ENCODE measurements at places on chromosomes 16 and 17.

DNA sequence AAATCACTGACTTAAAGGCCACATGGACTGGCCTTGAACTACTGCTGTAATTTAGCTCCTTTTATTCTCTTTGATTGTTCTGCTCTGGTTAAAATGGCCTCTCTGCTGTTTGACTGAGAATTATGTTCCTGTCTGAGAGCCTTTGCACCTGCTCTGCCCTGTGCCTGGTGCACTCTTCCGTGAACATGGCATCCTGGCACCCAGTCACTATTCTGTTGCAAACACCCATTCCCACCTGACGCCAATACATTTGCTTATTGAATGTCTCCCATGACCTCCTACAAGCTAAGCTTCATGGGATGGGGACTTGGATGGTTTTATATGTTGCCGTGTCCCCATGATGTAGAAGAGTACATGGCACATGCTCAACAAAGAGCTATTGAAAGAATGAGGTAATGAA lies 20.1 kb downstream of the HSD17B2 start:
- DNase-seq, result no peak

DNA sequence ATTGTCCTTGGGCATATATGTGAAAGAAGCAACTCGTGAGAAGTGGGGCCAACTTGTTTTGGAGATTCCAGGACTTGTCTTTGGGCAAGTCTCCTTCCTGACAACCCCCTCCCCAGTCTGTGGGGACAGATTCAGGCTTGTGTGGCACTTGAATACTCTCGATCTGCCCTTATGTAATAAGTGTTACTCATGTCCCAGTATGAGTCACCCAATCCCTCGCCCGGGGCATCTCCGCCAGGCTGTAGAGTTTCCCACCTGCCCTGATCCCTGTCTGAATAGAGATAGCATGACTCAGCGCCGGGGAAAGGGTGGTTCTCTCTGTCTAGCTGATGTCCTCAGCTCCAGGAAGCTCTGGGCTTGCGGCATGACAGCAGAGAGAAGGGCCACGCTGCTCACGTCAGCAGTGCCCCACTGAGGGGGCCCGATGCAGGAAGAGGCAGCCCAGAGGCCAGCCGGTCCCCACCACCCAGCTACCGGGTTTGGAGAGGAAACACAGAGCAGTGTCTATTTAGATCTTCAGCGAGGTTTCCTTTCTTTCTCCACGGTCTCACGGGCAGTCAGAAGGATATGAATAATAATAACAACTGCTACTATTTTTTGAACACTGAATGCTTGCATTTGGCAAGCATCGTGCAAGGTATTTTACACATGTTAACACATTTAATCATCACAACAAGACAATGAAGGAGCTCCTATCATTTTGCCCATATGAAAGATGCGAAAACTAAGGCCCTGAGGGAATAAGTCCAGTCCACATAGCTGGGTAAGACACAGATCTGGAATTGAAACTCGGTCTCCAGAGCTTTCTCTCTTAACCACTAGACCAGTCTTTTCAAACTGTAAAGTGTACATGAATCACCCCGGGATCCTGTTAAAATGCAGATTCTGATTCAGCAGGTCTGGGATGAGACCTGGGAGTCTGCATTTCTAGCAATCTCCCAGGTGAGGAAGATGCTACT lies 426.7 kb upstream of the MAF start:
- DNase-seq, result peak; percentile 80

DNA sequence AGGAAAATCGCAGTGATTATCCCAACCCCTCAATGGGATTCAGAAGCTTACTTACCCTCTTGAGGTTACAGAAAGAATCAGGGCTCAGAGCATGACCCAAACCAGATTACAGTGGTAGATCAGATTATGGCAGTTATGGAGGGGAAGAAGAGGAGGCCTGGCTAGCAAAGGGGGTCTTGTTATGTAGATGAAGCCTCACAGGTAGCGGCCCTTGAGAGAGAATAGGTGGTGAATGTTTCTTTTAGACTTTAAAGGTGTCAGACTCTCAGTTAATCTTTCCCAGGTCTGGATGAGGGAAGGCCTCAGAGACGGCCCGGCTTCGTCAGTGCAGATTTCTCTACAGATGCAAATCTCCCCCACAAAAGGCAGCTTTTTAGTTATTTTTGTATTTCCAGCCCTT lies 15.6 kb downstream of the RNF112 start:
- DNase-seq, result no peak

- DNase-seq, result no peak
Observed at GRCh38 chr17:39793301-39793872, 55.6 kb downstream of the GRB7 start.

GRCh38 chr16:48903039-48903438 lies 293.1 kb upstream of the N4BP1 start:
- DNase-seq, result no peak

DNA sequence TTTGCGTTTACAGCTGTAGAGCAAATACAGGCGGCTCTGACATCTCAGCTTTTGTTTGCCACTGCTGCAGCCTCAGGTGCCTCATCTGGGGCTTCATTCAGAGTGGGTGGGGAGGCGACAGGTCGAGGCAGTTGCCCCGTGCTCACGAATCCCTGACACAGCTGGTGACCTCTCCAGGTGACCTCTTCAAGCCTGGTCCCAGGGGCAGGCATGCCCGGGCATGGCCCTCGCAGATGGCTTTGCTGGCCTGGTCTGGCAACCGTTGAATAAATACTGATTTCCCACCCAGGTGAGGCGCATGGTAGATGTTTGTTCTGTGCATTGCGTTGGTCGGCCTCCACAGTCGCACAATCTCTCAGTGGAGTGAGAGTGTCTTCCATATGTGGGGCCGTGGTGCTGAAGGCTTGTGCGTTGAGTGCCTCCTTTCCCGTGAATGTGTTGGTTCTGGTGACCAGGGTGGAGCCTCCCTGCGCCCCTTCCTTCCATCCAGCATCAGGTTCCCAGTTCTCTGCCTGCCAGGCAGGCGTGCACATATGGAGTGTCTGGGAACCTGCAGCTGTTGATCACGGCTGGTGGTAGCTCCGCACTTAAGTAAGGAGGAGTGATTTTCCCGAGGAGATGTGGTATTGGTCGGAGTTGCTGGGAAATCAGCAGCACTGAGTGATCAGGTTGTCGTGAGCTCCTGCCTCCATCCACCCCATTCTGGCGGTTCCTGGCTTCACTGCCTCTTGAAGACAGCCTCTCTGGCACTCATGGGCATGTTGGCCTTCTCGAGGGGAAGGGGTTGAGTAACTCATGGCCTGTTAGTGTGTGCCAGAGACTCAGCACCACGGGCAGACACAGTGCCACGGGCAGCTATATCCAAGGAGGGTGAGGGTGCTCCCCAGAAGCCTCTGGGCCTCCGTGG lies 149.7 kb downstream of the RPTOR start:
- DNase-seq, result no peak
